ENCODE measurements at places on chromosomes 5 and 9. TPM values are rescaled to one million over a fixed set of nuclear protein-coding genes. Genes with fewer than 3 reads are reported as not detected.

DNA sequence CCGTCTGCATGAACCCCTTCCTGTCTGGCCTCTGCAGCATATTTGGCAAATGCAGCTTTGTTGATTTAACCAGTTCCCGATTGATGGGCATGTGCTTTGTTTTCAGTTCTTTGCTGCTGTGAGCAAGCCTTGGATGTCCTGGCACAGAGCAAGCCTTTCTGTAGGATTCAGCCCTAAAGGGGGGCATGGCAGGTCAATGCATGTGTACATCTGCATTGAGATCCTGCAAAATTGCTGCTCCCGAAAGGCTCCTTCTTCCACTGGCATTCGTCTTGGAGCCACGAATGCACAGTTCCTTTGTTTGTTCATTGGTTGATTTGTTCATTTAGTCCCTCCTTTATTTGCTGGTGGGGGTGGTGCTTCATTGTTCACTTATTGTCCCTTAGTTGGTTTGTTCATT lies 34.8 kb downstream of the COL5A1 start:
- DNase-seq: no peak

- no peak for DNase-seq
Measured at GRCh38 chr5:97167435-97167834, 15.6 kb downstream of the RIOK2 start.

- no peak for DNase-seq
Measured at GRCh38 chr9:5357431-5358105, 17.9 kb upstream of the RLN1 start.

DNA sequence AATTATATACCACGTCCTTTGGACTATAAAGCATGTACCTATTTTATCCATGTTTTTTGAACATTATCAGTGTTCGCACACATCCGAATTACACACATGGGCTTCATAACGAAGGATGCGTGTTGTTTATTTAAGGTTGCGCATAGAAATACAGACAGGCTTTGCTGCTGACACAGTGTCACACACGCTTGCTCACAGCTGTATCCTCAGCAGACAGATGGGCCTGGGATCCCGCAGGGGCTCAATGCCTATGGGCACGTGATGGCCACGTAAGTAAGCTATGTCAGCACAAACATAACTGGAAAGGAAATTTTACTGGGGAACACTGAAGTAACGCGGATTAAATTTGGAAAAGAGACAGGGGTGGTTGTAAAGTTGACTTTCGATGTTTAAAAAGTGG lies 76.6 kb downstream of the OTULIN start:
- DNase-seq: no peak

- no peak for DNase-seq
Measured at GRCh38 chr9:100729336-100729895, 151.5 kb downstream of the CAVIN4 start.

DNA sequence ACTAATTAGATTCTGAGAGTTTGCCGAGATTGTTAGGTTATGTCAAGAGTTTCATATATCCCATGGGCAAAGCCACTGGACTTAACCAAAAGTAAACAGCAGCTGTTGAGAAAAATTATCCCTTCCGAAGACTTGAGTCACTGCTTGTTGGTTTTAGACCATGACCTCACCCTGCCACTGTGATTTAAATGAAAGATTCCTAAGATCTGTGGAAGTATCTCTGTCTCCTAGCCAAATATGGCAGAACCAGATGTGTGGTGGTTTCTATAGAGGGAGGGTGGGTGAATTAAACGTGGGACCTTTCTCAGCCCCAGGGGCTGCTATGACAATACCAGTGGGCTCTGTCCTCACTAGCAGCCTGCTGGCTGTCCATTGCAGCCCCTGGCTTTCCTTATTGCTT lies 19.3 kb downstream of the DMRT3 start:
- no peak for DNase-seq

- DNase-seq: no peak
Measured at GRCh38 chr5:138573949-138574670, 1.1 kb downstream of the HSPA9 start.

- no peak for DNase-seq
Measured at GRCh38 chr5:156121882-156122281, 205.1 kb upstream of the SGCD start.

GRCh38 chr5:14168144-14168792 lies 25.1 kb downstream of the TRIO start:
- DNase-seq: no peak

DNA sequence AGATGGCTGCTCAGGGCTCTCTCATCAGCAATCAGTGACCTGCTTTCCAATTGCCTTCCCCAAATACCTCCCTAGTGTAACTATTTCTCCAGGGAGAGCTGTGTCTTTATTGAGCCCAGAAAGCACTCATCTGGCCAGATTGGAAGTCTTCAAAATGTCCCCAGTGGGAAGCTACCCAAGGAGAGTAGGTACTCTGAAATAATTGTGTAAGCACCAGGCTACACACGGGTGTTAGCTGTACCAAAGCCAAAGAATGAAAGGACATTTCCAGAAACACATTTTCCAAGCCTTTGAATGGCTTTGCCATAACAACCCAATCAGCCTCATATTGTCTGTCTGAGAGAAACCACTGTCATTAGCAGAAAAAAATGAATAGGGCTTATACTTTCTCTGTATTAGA lies 318.8 kb downstream of the FAM170A start:
- DNase-seq: no peak

The GPRIN1 gene
- polyA plus RNA-seq: 4.0 TPM

The ANXA2R gene
- polyA plus RNA-seq: 3.7 TPM

The OR1Q1 gene
- 0.14 TPM for polyA plus RNA-seq

The SMAD5 gene
- 98.3 TPM for polyA plus RNA-seq

The IL3 gene
- polyA plus RNA-seq: not detected

The CCL28 gene
- polyA plus RNA-seq: 0.04 TPM

All from AG04450 (cell line).